NCI-H2107 (cell line): ENCODE measurements at places on chromosomes 12 and 14.

DNA sequence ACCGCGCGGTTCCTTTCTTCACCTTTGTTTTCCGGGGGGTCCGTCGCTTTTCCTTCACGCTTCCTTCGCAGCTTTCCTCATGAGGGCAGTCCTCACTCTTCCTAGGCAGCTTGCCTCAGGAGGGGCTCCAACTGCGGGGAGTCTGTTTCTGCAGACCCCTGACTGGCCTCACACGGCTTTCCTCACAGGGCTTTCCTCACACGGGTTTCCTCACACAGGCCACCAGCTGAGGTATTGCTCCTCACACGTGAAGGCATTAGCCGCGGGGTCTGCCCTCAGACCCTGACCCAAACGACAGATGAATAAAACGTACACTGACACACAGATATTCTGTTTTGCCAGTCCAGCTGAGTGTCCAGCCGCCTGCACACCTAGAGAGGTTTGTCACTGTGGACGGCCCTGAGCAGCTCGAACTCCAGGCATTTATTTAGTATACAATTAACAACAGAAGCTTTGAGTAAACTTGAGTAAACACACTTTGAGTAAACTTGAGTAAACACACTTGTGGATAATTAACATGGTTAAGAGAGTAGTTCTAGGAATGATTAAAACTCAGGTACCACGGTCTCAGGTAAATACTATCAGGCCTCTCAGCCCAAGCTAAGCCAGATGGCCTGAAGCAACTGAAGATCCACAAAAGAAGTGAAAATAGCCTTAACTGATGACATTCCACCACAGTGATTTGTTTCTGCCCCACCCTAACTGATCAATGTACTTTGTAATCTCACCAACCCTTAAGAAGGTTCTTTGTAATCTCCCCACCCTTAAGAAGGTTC is 16.1 kb upstream of the LYZ start:
- DNase-seq = no peak

DNA sequence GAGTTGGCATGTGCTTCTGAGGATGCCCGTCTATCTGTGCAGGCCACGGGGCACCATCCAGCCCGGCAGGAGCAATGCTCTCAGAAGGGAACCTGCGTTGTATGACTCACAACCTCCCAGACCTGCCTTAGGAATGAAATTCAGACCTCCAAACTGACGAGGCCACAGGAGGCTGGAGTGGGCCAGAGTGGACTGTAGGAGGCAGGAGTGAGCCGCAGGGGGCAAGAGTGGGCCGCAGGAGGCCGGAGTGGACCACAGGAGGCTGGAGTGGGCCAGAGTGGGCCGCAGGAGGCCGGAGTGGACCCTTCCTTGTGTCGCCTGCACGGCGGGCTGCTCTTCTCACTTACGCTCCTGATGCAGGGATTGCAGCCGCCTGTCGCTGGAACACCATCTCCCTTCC is 11.1 kb upstream of the FBRSL1 start:
- DNase-seq = no peak

GRCh38 chr14:44712024-44712815 is 205.1 kb upstream of the FSCB start:
- DNase-seq = peak; percentile 71

DNA sequence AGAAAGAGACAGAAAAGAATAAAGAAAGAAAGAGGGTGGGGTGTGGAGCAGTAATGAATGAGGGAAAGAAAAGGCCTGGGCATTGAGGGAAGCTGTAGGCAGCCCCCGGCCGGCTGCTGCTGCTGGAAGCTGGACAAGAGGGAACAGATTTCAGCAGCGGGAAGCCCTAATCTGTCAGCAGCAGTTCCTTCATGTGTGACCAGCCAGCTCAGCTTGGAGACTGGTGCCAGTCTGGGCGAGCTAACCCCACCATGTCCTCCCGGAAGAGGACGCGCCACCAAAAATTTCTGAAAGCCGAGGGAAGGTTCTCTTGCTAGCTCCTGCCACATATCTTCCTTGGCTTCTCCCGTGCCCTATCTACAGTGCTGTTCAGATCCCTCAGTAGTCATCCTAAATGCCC is 236.8 kb downstream of the GRIN2B start:
- DNase-seq = no peak

- no peak for DNase-seq
These were observed 39.9 kb downstream of the NOS1 start for GRCh38 chr12:117321572-117321971.

DNA sequence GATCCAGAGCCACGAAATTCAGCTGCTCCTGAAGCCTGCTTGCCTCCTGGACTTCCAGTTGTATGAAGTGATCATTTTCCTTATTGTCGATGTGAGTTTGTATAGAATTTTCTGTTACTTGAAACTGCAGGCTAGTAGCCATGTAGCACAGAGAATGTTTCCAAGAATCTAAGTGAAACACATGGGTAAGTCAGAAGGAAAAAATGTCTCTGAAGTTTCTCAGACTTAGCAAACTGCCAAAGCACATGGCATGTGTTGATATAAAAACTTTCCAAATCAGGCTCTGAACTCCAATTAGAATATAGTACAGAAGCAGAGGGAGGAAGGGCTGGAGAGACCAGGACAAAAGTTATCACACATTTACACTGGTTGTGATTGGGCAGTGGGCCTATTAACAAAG is 9.8 kb upstream of the PCNX1 start:
- DNase-seq = no peak

GRCh38 chr12:54140588-54141388 is 48.0 kb downstream of the SMUG1 start:
- DNase-seq = no peak

DNA sequence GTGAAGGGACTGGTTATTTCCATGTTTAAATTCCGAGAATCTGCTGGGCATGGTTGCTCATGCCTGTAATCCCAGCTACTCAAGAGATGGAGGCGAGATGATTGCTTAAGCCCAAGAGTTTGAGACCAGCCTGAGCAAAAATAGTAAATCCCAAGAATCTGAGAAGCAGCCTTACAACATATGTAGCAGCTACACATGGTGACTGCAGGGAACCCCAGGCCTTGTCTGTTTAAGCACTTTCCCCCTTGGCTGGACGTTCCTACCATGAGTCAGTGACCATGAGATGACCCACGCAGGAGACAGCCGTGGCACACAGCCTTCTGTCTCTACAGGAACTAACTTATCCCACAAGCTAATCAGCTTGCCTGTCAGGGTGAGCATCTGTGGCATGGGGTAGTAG is 5.5 kb upstream of the SLC24A4 start:
- DNase-seq = no peak

DNA sequence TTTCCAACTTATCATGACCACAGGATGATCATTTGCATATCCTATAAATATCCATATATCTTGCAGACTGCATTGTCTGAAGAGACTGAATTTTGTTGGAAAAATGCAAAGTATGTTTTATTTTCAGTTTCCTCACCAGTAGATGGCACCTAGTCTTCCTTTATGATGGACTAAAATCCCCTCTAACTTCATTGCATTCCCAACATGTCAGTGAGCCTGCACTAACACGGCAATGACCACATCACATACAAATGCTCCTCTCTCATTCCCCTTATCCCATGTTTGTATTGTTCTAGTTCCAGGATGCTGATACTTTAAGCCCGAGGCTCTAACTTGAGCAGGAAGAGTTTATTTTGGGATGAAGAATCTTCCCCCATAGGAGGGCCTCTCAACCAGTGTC is 24.7 kb upstream of the MYBPC1 start:
- no peak for DNase-seq

GRCh38 chr14:24944800-24945199 is 105.1 kb downstream of the STXBP6 start:
- peak; percentile 35 for DNase-seq

- no peak for DNase-seq
These were observed 73.9 kb upstream of the KRR1 start for GRCh38 chr12:75585330-75585729.

GRCh38 chr12:81365284-81365683 is 287.4 kb downstream of the ACSS3 start:
- DNase-seq = no peak

- peak; percentile 90 for DNase-seq
These were observed 28.8 kb downstream of the RPGRIP1 start for GRCh38 chr14:21308479-21309237.

DNA sequence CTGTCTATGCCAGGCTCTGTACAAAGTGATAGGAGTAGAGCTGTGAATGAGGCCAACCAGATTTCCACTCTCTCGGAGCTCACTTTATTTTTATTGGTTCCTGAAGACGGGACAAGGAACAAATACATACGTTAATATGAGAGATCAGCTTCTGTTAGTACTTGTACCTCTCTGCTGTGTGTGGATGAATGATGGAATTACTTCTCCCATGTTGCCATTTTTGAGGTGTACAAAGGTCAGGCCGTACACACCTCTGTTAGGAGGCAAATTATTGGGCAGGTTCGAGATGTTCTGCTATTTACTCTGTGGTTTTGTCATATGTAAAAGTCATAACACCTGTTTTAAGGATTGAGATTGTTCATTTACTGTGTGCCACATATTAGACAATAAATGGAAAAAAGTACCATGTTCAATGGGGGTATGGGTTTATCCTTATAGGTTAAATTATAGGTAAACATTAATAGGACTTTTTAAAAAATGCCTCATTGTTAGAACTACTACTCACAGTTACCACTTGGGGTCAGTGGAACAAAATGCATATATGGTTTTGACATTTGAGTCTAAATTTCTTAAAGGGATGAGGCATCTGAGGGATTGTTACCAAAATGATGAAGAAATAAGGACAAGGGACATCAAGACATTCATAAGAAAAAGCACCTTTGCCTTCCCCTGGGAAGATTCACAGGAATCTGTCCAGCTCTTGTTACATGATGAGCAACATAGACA is 26.9 kb downstream of the WBP11 start:
- DNase-seq = no peak

DNA sequence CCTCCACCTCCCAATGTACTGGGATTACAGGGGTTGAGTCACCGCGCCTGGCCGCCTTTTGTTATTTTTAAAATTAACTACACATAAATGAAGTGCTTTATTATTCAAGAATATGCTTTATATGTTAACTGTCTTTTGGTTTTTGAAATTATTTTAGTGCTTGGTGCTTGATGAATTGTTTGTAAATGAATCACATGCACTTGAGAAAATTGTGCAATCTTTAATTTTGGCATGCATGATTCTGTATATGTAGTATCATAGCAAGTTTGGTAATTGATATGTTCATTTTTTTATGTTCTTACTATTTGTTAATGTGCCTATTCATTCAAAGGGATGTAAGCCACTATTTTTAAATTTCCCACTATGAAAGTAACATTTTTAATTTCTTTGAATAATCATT is 440.9 kb downstream of the NAV3 start:
- no peak for DNase-seq

DNA sequence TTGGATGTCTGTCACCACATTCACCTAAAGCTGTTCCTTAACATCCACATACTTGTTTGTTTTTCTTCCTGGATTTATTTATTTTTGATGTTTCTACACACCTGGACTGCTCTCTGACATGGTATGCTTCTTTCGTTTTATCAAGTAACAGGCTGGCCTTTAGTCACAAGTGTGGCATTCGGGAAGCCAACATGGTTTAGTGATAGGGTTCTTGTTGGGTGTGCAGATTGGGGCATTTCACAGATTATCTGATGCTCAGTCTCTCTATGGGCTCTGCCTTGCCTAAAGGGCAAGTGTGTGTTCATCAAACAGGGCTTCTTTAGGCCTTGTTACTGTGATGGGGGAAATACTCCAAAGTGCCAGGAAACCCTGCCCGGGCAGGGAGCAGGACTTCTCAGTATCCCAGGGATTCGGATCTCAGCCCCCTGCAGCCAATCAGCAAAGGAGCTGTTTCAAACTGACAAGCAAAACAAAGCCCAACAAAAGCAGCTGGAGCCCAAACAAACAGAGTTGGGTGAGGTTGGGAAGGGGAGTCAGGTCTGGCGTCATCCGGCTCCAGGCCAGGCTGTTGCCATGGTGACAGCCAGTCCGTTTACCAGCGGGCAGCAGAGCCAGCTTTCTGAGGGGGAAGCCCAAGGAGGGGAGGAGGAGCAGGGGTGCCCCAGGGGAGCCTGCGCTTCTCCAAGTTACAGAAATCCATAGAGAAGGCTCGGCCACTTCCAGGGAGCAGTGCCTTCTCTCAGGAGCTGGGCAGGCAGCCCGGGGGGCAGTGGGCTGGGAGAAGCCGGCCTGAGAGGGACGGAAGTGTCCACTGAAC is 31.9 kb downstream of the FOS start:
- peak; percentile 82 for DNase-seq

DNA sequence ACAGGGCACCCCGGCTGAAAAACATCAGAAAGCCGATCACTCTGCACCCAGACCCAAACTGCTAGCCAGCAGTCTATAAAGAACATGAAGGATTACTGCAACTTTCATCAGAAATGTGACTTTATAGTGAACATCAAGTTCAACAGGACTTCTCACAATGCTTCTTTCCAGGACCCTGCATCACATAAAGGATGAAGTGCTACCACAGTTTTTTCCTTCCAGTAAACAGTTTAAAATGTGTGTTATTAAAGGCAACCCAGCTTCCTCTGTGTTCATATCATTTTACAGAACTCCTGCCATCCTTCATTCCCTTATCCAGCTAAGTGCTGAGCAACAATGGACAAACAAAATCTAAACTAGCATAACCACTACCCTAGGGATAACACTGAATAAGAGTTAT is 280.3 kb upstream of the DIO2 start:
- DNase-seq = no peak

DNA sequence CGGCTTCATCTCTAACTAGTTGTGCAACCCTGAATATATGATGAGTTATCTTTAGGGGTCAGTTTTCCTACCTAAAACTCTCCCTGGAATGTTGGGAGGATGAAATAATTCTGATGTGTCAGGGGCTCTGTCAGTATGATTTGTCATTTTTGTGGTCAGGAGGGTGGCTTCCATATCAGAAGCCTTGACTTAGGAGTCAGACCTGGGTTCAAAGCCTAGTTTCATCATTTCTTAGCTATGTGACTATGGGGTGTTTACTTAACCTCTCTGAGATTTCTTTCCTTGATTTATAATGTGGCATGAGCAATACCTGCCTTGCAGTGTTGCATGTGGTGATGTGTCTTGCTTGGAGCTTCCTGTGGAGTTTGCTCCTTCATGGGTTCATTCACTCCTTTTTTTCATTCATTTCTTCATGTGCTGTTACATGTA is 146.8 kb downstream of the CHST11 start:
- DNase-seq = no peak

DNA sequence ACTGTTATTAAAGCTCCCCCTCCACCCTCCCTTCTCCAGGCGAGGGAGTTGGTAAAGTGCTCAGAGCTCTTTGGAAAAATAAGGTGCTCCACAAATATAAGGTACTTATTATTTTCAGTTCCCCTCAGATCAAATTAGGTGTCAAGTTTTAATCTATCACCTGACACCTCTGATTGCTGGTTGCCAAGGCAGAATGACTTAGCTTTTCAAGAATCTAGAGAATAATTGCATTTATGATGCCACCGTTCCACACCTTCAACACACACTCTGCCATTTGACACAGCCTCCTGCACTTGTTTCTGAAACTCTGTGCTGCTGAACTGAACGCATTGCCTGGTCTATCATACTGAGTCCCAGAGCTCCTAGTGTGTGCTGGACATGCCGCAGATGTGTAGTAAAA is 128.6 kb downstream of the CRACR2A start:
- no peak for DNase-seq

GRCh38 chr12:49800421-49801140 is 27.6 kb downstream of the NCKAP5L start:
- no peak for DNase-seq
